ENCODE measurements at places on chromosomes 5 and 9.
A peak's percentile ranks its signal among the peaks of the same experiment; 100 is the strongest.

DNA sequence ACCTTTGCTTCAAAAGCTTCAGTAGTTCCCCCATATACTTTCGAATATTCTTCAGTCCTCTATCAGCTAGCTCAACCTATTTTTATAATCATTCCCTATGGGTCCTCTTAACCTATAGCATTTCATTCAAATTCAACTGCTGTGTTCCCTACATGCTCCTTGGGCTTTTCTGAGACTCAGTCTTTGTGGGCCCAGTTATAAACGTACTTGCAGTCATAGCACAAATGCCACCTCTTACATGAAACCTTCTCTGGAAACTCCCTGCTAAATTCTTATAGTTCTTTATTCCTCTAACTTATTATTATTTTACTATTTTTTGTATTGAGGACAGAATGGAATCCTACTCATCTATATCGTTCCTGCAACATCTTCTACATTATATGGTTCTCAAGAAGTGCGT lies 24.7 kb downstream of the MLANA start:
- DNase-seq, result no peak

DNA sequence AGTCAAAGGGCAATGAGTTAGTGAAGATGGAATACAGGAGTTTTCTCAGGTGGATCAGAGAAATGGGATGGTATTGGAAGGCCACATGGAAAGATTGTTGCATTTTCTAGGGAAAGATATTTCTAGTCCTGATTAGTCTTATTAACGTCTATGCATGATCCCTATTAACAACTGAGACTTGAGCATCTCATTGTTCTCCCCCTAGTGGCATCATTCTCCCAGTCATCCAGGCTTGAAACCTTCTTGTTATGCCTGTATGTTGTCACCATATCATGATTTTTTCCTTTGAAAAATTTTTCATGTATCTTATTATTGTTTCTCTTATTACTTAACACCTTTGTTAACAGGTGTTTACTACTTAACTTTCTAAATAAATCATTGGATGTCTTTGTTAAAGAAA lies 34.4 kb downstream of the KIF2A start:
- peak; percentile 60 for DNase-seq

DNA sequence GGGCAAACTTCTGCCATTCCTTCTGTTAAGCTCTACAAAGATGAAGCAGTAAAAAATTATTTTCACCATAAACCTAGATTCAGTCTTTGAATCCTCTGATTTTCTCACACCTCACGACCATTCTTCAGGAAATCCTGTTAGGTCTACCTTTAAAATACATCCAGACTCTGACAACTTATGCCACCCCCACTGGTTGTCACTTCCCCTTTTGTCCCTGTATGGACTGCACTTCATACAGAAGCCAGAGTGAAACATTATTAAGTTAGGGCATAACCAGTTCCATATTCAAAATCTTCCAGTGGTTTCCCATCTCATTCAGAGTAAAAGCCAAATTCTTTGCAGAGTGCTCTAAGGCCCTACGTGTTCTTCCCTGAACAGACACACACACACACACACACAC lies 499.8 kb downstream of the RASEF start:
- DNase-seq, result no peak

DNA sequence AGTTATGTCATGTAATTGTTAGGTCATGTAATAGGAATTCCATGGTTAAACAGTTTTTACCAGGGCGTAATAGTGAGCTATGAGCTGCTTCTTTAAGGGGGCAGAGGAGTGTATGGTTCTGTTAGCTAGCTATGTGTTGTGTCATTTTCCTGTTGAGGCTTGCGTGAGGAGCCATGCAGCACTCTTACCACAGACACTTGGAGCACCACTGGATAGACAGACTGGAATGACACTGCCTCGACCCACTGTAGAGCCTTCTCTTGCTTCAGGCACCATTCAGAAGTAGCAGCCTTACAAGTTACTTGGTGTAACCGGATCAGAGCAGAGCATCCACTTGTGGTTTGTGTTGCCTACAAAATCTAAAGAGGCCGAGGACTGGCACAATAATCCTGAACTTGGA lies 28.3 kb upstream of the STOM start:
- peak; percentile 87 for DNase-seq

GRCh38 chr9:121734465-121734864 lies 83.0 kb downstream of the DAB2IP start:
- no peak for DNase-seq

DNA sequence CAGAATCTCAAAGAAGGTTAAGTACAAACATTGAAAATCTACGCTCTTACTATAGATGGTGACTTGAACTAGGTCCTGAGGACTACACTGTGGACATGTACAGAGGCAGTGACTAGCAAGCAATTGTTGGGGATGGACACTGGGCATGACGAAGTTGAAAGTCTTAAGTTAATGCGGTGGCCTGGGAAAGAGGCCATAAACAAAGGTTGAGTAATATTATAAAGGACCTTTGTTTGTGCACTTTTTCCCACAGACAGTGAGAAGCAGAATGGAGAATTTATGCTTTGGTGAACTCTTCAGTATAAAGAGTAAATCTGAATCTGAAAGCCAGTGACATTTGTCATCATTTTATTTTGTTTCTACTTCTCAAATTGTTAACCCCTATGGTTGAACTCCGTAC lies 15.3 kb downstream of the ALDH1A1 start:
- DNase-seq, result no peak

DNA sequence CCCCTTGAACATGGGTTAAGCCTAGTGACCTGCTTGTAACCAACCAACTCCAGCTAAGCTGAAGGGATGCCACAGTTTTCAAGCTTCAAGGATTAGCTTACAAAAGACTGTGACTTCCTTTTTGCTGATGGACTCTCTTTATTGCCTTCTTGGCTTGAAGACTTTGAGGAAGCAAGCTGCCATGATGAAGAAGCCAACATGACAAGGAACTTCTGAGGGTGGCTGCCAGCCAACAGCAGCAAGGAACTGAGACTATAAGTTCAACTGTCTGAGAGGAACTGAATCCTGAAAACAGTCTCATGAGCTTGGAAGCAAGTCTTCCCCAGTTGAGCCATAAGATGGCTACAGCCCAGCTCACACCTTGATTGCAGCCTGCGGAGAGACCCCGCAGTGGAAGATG lies 116.1 kb upstream of the TAF11L2 start:
- no peak for DNase-seq

GRCh38 chr9:120692901-120693699 lies 21.2 kb downstream of the MEGF9 start:
- DNase-seq, result peak; percentile 75

DNA sequence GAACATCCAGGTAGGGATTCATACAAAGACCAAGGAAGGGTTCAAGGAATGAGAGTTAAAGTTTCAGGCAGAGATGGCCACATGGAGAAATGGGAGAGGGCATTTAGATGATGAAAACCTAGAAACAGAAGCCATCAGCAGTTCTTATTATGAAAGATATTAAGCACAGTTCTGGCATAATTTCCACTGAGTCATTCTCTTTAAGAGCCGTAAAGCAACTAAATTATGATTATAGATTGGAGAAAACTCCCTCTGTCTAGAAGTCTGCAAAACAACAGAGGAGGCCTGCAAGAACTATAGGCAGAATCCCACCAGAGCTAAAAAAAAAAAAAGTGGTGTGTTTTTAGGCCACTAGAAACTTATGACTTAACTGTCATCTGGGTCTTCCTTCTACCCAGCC lies 157.1 kb upstream of the MPDZ start:
- DNase-seq, result no peak

GRCh38 chr5:146710348-146710747 lies 168.2 kb downstream of the PPP2R2B start:
- no peak for DNase-seq

- DNase-seq, result no peak
These were observed 21.1 kb downstream of the ANKDD1B start for GRCh38 chr5:75632321-75632720.

GRCh38 chr5:58517198-58517597 lies 26.0 kb downstream of the GAPT start:
- peak; percentile 6 for DNase-seq

DNA sequence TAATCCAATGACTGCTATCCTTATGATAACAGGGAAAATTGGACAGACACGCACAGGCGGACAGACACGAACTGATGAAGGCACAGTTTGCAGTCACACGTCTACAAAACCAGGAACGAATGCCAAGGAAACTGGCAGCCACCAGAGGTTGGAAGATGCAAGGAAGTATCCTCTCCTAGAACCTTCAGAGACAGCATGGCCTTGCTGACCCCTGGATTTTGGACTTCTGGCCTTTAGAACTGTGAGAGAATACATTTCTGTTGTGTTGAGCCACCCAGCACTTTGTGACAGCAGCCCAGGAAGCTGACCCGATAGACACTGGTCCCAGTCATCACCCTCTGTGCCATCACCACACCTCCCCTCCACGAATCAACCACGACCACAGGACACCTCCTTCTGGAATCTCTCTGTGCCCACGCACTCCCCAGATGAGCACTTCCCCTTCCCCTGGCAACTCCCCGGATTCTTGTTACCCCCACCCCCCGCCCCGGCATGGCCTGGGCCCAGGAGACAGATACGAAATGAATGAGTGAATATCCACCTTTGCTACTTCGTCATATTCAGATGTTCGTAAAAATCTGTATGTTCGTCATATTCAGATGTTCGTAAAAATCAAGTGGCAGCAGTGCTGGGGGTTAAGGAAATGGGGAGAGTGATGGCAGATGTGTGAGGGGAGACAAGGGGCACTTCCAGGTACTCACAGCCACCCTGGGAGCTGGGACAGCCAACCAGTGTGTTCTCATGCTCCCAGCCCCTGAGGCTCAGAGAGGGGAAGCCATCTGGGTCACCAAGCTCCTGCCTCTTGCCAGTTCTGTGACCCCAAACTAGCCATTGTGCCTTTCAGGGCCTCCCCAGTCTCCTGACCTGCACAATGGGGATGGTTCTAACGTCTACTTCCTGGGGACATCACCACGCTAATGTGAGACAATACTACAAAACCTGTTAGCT lies 18.5 kb downstream of the GBGT1 start:
- DNase-seq, result no peak

- DNase-seq, result no peak
These were observed 35.1 kb upstream of the ZCCHC7 start for GRCh38 chr9:37085233-37085632.

DNA sequence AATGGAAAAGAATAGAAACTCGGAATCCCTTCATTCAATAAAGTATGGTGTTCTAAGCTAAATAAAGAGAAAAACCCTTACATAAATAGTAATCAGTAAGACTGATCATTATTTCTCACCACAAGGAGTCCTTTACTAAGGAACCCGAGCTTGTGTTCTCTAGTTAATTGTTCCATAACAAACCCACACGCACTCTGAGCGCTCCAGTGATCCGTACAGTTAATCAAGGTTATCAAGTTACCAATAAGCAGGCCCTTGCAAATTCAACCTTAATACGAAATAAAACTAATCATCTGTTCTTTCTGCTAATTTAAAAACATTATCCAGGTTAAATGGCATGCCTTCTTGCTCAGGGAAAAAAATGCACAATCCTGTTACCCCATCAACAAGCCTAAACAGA lies 224.4 kb downstream of the FRMD3 start:
- DNase-seq, result no peak

DNA sequence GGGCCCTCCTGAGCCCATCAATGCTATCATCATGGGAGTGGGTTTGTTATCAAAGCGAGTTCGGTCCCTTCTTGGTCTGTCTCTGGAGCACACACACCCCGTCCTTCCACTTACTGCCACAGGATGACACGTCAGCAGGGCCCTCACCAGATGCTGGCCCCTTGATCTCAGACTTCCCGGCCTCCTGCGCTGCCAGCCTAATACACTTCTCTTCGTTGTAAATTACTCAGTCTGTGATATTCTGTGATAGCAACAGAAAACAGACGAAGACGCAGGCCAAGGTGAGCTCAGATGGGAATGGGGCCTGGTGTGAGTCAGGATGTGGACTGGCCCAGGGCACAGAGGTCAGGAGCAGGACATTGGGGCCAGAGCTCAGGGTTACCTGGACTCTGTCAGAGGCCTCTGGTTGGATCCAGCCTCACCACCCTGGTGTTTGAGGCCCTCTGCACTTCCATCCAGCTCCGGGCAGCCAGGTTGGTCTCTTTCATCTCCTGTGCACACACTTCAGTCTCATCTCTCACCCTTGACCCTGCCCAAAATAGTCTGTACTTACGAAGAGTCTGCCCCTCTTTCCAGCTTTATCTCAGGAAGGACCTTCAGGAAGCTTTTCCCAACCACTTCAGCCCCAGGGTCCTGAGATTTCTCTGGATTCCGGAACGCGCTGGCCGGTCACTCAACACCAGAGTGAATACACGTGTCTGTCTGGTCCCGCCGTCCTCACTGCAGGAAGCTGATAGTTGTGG lies 26.0 kb upstream of the CNOT6 start:
- DNase-seq, result no peak

DNA sequence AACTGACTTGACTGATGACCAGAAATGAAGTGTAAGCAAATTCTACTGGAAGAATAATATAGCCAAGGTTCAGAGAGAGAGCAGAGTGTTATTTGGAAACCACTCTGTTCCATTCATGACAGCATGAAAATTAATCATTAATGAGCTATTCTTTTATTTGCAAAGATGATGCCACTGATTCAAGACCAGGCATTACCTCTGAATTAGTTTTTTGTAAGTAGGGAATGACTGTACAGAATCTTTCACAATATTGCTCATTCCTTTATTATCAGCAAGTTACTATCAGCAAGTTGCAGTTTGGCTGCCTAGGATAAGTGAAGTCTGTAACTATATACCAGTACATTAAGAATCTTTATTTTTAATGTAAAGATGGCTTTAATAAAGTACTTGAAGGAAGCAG lies 75.1 kb upstream of the RGMB start:
- peak; percentile 39 for DNase-seq

DNA sequence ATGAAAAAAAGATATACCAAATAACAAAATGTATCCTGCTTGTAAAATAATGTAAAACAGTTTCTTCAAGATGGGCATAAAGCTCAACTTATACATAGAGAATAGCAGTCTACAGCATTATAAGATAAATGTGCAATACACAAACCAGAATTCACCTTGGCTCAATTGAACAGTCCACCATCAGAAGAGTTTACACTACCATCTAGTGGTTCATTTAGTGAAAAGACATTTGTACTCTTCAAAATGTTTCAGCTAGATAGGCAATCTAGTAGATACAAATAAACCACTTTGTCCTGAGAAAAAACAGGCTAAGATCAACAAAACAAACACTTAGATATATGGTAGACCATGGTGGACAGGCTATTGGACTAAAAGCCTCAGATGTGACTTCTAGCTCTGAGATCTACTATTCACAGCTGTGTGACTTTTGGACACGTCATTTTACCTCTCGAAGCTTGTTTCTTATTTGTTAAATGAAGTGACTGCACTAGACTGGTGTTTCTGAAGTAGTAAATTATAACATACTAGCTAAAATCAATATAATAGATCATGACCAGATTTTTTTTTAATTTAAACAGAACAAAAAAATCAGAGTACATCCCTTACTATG lies 22.1 kb upstream of the TPD52L3 start:
- DNase-seq, result peak; percentile 79

- DNase-seq, result no peak
These were observed 53.0 kb downstream of the ACTBL2 start for GRCh38 chr5:57429513-57430120.

Measured in choroid plexus epithelial cell (primary cell).